ENCODE measurements at places on chromosomes 4 and X.

- no peak for DNase-seq
These were observed 127.3 kb downstream of the ATP10D start for GRCh38 chr4:47612116-47613023.

DNA sequence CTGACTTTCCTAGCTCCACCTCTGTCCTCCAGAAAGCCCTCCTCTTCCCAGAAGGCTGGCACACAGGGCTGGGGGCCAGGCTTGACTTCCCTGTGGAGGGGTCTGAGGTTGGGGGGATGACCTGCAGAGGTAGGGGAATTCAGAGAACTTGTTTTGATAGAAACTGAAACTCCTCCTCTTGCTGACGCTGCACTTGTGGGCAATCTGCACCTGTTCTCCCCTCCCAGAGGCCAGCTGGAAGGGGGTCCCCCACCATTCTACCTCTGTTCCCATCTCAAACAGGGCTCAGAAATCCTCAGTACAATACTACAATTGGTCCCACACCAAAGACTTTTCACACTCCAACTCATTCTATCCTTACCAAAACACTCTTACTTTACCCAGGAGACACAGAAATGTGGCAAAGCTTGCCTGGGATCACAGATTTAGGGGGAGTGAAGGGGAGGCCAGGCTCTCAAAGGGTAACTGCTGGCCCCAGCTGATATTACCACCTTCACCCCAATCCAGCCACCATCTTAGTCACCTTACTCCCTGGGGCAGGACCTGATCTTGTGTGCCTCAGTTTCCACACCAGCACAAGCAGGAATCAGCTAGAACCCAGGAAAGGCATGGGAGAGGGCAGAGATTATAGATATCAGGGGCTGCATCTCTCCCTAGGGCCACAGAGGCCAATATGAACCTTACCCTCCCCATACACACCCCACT, 18.5 kb downstream of the OTUD5 start:
- no peak for DNase-seq

DNA sequence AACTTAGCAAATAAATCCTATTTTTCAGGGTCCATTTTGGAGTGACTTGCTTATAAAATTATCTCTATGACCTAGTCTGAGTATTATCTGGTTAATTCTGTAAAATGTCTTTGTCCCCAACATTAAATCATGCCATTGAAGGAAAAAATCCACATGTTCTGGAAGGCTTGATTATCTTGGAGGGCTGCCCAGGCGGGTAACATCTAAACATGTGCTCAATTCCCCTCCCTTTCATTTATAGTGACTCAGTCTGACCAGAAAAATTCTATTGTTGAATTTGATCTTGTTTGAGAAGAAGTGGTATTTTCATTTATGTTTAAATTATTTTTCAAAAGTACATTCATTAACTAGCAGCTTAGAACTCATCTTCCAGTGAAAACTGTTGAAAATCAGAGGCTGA, 55.4 kb upstream of the SLC10A7 start:
- no peak for DNase-seq

- DNase-seq = no peak
These were observed 1131.5 kb downstream of the PCDH18 start for GRCh38 chr4:136400829-136401228.

DNA sequence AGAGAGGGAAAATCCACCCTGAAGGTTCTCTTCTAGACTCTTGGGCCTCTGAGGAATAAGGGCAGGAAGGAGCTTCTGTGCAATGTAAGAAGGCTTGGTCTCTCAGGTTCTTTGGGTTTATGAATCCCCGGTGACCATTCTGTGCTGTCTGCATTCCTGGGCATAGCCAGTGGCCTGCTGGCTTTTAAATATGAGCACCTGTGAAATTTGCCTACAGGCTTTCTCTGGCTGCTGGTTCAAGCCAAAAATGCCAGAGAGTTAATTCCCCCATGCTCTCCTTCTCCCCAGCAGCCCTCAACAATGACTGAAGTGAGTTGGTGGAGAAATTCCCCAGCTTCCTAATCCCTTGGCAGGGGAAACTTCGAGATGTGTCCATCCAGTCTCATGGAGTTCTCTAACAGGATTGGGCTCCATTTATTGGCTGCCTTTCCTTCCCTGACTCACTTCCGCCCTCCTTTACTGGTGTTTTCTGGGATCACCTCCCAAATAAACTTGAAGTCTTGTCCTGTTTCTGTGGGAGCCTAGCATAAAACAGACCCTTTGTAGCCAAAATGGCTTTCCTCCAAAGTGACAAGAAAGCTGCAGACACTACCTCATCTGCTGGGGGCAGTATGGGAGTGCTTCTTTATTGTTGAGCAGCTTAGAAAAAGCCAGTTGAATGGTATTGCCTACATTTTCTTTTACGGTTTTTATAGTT, 179.4 kb upstream of the CASK start:
- no peak for DNase-seq

DNA sequence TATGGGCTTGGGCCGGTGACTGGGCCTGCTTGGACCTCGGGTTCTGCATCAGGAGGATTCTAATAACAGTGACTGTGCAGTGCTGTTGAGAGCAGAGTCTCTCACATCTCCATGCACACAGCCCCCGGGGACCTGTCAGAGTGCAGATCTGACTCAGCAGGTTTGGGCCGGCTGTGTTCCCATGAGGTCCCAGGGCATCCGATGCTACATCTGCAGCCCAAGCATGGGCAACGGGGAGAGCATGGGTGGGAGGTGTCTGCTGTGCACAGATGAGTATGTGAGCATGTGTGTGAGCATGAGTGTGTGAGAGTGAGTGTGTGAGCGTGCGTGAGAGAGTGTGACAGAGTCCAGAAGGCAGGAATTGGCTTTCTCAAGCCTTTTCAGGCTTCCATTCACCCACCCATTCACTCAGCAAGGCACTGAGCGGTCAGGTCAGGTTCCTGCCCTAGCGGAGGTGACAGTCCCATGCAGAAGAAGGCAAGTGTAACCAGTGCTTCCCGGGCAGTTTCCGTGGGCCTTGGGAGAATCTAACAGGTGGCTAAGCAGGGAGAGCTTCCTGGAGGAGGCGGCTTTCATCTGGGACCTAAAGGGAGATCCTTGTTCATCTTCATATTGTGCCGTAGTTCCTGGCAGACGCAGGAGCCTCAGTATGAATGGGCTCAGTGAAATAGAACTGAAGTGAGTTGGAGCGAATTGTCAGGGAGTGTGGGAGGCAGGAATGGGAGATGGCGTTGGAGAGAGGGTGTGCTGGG, 62.6 kb downstream of the SORCS2 start:
- no peak for DNase-seq

DNA sequence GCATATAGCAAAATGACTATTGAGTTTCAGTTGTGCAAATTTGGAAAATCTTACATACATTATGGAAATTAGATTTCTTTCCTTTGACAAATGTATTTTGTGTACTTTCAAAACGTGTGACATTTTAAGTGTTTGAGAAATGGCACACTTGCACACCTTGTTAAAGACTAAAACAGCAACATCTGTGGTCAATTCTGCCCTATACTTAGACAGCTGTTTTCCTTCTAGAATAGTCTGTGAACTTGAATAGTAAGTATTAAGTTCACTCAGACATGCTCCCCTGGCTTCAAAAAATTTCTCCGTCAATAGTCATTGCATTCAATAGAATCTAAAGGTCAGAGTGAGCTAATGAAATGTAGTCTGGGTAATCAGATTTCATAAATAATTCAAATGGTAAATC, 21.7 kb upstream of the TBC1D9 start:
- DNase-seq = no peak

DNA sequence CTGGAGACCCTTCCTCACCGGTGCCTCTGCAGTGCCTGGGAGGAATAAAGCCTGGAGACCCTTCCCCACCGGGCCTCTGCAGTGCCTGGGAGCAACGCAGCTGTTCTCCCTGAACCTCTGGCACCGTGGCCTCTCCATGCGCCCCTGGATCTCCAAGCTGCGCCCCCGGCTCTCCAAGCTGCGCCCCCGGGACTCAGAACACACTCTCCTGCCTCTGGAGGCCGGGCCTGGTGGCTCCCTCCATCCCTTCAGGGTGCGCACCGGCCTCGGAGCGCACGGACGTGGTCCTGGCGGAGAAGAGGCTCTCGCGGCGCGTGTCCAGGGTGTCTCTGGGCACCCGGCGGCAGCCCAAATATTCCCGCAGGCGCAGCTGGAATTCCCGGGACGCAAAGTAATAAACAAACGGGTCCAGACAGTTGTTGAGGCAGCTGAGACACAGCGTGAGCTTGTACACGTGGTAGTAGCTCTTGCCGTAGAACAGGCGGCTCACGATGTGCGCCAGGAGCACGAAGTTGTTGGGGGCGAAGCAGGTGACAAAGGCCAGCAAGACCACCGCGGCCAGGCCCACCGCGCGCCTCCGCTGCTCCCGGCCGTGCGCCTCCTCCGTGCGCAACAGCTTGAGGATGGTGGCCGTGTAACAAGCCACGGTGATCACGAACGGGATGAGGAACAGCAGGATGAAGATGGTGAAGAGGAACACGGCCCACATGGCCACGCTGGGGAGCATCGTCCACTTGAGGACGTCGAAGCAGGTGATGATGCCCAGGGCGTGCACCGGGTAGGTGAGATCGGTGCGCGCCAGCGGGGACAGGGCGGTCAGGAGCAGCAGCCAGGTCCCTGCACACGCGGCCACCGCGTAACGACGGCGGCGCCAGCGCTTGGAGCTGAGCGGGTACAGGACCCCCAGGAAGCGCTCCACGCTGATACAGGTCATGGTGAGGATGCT, 12.8 kb upstream of the ASMTL start:
- no peak for DNase-seq

DNA sequence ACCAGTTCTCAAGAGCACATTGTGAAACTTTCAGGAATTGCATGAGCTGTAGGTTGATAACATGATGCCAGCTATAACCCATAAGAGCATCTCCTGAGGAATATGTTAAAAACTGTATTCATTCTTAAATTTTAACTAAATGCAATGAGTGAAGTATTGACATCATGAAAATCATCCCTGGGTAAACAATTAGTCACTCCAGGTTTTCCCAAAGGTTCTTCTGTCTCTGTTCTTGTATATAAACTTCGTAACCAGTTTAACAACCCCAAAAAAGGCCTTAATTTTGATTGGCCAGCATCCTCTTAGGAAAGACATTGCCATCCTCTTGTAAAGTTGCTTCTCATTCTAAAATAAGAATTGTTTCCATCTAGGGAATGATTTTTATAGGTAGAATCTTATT, 80.4 kb downstream of the TET2 start:
- DNase-seq = no peak

GRCh38 chr4:176838601-176839433, 46.1 kb upstream of the VEGFC start:
- DNase-seq = no peak

- no peak for DNase-seq
These were observed 107.6 kb downstream of the ATXN3L start for GRCh38 chrX:13212191-13212651.

DNA sequence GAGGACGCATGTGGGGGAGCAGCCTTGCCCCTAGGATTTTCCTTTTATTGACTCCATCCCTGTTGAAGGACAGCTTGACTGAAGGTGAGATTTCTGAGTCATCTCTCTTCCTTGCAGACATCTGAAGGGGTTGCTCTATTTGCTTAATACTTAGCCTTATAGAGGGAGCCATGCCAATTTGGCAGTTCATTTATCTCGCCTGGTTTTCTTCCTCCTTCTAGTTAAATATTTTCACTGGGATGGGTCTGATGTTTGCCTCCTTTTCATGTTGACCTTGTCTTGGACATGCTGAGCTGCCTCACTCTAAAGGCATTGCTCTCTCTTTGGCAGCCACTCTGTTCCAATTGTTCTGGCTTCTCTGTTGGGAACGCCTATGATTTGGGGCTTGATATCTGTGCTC, 151.0 kb upstream of the PSAPL1 start:
- DNase-seq = no peak
